ENCODE measurements at places on chromosomes 3 and 15. TPM values are rescaled to one million over a fixed set of nuclear protein-coding genes. Genes with fewer than 3 reads are reported as not detected.

KLF15 gene
- 0.26 TPM for total RNA-seq

REC114 gene
- total RNA-seq: not detected

SOX14 gene
- not detected for total RNA-seq

UCN2 gene
- 1.1 TPM for total RNA-seq

COL6A5 gene
- total RNA-seq: not detected

ULK4 gene
- total RNA-seq: 0.79 TPM

RLBP1 gene
- total RNA-seq: not detected

TIGIT gene
- total RNA-seq: not detected

WNT5A gene
- 21.7 TPM for total RNA-seq
